ENCODE measurements at places on chromosomes 16 and 17.

- no peak for DNase-seq
These were observed 595 bp downstream of the BICDL2 start for GRCh38 chr16:3035972-3036725.

- no peak for DNase-seq
These were observed 75.5 kb downstream of the MYH10 start for GRCh38 chr17:8555062-8555461.

GRCh38 chr17:38579934-38580333, 25.8 kb downstream of the SRCIN1 start:
- DNase-seq: no peak

DNA sequence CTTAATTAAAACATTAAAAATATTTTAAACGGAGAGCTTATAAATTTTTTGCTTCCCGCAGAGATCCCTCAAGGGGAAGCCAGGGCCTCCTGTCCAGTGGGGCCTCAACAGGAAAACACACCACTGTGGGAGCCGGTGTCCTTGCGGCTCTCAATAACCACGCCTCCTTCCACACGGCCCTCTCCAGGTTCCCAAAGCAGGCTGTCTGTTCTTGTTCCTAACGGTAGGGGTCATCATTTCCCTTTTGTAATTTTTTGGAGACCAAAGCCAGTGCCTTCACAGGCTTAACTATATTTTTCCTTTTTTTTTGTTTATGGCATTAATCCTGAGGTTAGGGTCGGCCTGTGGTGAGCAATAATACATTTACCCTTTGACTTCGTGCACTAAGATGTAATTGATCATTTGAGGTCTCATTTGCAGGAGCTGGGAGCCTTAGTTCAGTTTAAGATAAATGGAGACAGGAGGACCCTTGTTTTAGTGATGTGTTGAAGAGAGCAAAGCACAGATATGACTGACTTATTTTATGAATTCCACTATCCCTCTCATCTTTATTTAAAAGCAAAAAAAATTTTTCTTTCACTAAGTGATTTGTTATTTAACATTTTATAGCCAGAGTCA, 77.5 kb upstream of the N4BP1 start:
- no peak for DNase-seq

- DNase-seq: no peak
These were observed 19.9 kb upstream of the C16orf78 start for GRCh38 chr16:49353680-49354079.

All from omental fat pad (tissue), 4 donors.